ENCODE measurements at places on chromosomes 1 and 21.

GRCh38 chr1:172180501-172181285 lies 239.8 kb upstream of the C1orf105 start:
- peak; percentile 72 for DNase-seq

DNA sequence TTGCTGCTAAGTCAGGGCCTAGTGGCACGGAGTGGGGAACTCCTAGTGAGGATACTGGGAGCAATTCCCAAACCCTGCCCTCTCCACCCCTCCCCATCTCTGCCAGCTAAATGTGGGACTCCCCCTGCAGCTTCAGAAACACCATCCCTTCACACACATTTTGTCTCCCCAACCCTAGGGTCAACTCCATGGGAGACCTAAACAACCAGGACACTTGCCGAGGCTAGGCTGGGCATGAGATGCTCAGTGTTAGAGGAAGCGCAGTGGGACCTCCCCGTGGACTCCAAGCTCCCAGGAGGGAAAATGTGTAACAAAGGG lies 1.5 kb downstream of the RNF186 start:
- no peak for DNase-seq

DNA sequence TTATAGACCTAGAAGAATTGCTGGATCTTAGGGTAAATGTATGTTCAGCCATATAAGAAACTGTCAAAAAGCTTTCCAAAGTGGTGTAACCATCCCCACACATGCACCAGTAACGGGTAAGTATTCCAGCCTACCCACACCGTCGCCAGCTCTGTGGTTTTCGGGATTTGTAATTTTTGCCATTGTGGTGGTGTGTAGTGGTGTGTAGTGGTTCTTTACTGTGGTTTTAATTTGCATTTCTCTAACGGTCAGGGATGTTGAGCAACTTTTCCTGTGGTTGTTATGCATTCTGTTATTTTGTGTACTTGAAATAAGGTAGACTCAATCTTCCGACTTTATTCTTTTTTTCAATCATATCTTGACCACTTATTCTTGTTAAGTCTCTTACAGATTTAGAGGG lies 342.4 kb upstream of the AJAP1 start:
- DNase-seq, result no peak

DNA sequence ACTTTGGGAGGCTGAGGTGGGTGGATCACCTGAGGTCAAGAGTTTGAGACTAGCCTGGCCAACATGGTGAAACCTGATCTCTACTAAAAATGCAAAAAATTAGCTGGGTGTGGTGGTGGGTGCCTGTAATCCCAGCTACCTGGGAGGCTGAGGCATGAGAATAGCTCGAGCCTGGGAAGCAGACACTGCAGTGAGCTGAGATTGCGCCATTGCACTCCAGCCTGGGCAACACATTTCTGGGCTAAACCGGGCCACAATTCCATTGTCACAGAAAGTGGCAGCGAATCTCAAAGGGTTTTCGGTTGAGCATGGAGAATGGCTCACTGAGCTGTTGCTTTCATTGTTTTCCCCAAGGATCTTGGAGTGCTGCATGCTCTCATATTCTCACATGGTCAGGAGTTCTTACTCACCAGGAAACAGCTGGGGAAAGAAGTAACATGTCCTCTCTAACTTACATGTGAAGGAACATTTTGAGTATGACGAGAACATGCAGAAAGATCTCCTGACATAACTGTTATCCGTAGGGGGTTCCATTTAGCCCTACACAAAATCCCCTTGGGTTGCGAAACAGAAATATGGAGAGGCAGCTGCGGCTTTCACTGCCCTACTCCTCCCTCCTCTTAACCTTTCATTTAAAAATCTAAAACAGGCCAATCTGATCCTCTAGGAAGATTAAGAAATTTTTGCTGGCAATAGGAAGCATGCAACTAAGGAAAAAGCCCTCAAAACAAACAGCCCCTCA lies 341.1 kb downstream of the PCP4 start:
- no peak for DNase-seq

GRCh38 chr1:10703702-10704101 lies 92.7 kb downstream of the CASZ1 start:
- no peak for DNase-seq

DNA sequence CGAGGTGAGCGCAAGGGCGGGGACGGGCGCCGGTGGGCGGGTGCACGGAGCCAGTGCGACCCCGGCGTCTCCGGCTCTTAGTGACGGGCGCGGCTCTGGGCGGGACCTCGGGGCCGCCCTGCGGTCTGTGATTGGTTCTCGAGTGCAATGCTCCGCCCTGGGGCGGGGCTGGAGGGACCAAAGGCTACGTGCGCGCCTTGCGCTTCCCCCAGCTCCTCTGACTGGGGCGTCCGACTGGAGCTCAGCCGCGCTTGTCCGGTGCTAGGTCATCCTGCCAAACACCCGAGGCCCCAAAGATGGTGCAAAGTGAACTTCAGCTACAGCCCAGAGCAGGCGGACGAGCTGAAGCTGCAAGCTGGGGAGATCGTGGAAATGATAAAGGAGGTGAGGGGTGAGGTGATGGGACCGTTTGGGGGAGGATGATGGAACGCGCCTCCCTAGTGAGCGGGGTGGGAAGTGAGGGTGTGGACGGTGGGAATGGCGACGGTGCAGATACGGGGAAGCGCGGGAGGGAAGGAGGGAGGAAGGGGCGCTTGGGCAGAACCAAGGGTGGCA lies 811 bp downstream of the SH3D21 start:
- DNase-seq, result peak; percentile 95

- DNase-seq, result no peak
Measured at GRCh38 chr1:239197871-239198270, 188.5 kb upstream of the CHRM3 start.

DNA sequence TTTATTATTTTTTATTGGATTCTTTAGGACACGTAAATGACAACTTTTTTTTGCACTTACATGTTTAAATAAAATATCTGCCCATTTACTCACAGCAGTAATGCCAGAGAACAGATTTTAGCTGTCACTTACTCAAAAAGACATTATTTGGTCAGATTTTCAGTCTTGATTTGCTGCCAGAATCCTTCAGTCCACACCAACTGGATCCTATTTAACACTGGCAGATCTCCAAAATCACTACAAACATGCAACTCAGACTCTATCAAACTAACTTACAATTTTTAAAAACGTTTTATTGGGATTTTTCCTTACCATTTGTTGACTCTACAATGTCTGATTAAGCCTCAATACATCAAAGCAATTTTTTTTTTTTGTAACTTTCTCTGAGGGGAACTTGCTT lies 11.1 kb downstream of the ATP6V1G3 start:
- no peak for DNase-seq

DNA sequence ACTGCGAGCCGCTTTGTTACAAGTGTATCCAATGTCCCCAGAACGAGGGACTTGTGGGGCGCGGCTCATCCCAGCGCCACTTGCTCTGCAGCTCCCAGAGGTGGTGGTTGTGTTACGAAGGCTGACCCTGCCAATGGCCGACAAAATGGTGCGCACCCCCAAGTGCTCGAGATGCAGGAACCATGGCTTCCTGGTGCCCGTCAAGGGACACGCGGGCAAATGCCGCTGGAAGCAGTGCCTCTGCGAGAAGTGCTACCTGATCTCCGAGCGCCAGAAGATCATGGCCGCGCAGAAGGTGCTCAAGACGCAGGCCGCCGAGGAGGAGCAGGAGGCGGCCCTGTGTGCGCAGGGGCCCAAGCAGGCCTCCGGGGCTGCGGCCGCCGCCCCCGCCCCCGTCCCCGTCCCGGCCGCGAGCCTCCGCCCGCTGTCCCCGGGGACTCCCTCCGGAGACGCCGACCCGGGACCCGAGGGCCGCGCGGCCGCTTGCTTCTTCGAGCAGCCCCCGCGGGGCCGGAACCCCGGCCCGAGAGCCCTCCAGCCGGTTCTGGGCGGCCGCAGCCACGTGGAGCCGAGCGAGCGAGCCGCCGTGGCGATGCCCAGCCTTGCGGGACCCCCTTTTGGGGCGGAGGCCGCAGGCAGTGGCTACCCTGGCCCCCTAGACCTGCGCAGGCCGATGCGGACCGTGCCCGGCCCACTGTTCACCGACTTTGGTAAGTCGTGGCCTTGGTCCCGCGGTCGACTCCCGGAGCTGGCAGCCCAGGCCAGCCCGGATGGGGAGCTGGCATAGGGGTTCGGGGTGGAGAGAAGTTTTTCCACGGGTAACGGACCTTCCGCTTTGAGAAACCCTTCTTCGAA lies at the start of gene DMRTB1:
Gene DMRTB1, plus strand, starts transcription at position 79 of the 855 bp plus-strand sequence. Its CDS starts 55 bp downstream, at position 134.
- DNase-seq, result no peak

- no peak for DNase-seq
Measured at GRCh38 chr1:231856894-231857293, 230.3 kb downstream of the DISC1 start.

- peak; percentile 44 for DNase-seq
Measured at GRCh38 chr1:167683641-167684502, 37.9 kb upstream of the MPZL1 start.

DNA sequence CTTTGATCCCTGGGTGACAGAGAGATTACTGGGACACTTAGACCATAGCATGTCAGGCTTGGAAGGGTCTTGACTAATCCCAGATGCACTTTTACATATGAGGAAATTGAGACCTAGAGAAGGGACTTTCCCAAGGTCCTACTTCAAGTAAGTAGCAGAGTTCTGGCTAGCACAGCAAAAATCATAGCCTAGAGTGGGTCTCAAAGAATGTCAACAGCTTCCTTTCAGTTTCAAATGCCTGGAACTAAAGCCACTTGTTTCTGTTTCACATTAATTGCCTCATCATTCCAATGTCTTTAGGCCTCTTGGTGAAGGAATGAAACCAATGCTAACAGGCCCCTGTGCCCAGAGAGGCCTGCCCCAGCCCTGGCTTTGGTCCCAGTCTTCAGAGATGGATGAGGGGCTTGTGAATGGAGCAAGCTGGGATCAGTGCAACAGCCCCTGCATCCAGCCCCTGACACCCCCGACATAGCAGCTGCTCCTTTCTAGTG lies 26.6 kb downstream of the ATF3 start:
- peak; percentile 73 for DNase-seq

DNA sequence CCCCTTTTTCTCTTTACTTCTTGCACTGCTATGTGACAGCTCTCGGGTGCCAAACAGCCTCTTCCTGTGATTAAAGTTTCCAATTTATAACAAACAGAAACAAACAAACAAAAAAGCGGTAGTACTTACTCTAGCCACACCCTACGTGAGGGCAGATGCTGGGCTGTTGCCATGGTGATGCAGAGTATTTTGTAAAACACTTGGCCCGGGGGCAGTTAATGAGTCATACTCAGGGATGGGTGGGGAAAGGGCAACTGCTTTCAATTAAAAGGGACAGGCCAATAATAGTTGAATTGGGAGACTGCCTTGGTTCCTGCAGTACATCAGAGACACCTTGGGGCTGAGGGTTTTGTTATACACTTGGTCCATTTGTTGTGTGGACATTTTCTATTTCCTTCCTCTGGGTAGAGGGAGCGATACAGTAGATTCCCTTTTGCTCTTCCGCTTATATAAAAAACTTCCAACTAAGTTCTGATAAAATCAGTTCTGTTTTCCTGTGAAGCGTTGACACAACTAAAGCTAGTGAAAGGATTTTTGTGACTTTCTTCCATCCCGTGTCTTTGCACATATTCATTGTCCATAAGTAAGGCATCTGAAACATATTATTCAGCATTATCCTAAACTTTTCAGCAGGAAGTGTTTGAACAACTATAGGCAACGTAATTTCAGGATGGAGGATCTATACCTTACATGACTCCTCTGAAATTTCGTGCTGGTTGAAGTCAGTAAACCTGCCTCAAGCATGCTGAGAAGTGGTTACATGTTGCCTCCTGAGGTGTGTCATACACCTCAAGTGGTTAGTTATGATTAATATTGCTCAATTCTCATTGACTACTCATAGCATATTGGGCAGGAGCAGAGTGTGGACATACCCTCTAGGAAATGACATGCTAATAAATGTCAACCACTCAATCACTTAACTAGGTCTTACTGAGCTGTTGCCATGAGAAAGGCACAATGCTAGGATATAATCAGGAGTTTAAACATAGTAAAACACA lies 36.7 kb upstream of the THEM4 start:
- DNase-seq, result peak; percentile 86

- DNase-seq, result no peak
Measured at GRCh38 chr1:221701570-221702186, 40.2 kb downstream of the DUSP10 start.
